ENCODE measurements at places on chromosomes 16 and 17.

- DNase-seq = no peak
These were observed 1171.5 kb upstream of the GOT2 start for GRCh38 chr16:59905606-59906005.

GRCh38 chr17:43526886-43527648 is 19.1 kb downstream of the ETV4 start:
- no peak for DNase-seq

DNA sequence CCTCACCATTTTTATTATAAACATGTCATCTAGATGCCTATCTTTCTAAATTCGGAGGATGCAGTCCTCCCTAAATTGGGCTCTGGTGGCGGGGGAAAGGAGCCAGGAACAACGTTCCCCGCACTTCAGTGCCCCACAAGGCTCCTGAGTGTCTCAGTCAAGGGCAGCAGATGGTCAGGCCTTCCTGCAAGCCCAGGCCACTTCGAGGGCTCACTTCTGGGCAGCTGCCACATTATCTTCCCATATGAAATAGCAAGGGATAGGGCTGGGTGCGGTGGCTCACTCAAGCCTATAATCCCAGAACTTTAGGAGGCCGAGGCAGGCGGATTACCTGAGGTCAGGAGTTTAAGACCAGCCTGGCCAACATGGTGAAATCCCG is 32.3 kb downstream of the FBXO31 start:
- no peak for DNase-seq

DNA sequence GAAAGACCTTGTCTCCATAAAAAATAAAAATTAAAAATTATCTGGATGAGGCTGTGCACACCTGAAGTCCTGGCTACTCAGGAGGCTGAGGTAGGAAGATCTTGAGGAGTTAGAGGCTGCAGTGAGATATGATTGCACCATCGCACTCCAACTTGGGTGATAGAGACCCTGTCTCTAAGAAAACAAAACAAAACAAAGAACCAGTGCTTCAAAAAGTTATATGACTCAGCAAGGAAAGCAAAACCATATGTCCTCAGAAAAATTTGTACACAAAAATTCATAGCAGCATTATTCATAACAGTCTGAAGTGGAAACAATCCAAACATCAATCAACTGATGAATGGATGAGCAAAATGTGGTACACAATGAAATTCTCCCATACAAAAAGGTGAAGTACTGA is 48.9 kb downstream of the SLFN5 start:
- no peak for DNase-seq

DNA sequence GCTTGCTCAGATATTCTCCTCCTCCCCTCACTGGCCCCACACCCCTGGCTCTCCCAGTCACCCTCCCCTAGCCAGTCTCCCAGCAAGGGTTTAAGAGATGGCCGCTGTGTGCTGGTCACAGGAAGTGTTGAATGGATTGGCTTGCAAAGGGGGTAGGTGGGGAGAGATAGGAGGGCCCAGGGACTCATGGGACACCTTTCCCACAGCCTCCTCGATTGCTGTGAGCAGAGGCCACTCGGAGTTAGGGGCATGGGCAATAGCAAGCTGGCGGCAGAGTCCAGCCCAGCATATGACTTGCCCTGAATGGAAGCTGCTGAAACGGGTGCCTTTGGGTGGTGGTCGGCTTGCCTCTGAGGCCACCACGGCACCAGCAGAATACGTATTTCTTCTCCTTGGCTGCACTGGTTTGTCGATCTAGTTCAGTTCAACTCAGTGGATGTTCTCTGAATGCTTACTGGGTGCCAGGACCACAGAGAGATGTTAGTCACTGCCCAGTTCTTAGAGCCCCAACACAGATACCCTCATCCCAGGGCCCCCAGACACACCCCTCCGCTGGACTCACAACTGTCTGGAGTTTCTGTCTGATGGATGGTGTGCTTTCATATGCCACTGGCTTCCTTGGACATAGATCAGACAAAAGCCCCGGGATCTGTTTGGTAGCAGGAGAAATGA is 6.0 kb downstream of the WFIKKN2 start:
- no peak for DNase-seq

DNA sequence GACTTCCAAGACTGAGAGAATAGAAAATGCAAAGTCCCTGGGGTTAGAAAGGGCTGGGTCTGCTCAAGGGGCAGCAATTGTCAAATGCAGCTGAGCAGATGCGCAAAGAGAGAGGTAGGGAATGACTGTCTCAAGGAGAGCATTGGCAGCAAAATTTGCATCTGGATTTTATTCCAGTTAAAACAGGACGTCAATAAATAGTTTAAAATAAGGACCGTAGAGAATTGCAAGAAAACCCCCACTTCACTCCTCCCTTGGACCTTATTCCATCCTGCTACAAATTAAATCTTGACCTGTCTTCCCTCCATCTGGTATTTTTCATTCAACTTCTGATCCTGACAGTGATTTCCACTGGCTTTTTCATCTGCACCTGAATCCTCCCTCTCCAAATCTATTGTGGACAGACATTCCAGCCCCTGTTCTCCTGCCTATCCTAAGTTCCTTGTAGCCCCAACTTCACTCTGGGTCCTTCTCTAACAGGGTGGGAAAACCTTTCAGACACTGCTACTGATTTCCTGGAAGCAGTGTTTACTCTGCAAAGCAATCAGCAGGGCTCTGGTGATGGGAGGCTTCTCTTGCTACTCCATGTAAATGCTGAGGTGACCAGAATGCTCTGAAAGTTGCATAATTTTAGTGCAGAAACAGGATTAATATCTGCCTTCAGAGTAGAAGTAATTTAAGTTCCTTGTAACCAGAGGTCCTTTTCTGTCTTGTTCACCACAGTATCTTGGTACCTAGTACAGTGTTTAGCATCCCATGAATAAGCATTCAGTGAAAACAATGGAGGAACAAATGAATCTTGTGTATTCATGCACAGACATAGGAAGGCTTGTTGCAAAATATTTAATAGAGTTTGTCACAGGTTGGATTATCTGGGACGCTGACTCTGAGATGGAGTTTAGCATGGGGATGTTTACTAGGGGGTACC is 79.2 kb downstream of the CDH11 start:
- DNase-seq = no peak

DNA sequence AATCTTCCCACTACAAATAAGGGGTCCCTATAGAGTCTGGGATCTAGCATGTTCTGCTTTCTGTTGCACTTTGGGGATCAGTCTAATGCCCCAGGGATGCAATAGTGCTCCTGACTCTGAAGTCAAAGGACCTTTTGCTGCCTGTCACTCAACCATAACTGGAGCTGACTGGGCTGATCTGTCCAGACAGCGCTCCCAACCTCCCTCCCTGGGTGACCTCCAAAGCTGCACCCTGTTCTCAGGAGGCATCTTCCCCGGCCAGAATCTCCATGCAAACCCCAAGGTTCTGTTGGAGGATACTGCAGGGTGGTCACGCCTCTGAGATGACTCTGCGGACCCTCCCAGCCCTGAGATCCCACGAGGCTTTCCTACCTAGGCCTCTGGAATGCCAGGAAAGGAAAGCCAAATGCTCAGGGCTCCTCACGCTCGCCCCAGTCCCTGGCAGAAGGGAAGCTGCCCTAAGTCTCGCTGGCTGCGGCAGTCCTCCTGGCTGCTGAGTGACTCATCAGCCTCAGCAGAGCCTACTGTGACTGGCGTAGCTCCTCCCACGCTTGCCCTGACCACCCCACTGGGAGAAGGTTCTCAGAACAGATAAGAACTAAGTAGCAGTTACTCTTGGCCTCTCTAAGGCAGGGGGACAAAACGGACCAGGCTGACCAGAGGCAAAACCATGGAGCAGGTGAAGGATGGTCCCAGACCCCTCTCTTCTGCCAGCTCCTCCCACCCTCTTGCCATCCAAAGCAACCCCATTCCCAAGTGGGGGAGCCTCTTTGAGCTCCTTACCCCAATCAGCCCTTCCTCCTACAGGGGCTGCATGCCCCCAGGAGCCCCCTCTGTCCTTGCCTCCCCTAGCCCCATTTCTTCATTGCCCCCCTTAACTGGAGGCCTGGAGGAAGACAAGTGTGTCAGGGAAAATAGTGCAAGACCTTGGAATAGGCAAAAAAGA is 124.1 kb upstream of the TNRC6C start:
- DNase-seq = no peak

GRCh38 chr16:69725480-69726312 is 664 bp downstream of the NQO1 start:
- DNase-seq = no peak

GRCh38 chr16:72621651-72622050 is 426.3 kb downstream of the ZFHX3 start:
- no peak for DNase-seq

- DNase-seq = no peak
These were observed 13.5 kb upstream of the FOXN1 start for GRCh38 chr17:28492352-28493310.

DNA sequence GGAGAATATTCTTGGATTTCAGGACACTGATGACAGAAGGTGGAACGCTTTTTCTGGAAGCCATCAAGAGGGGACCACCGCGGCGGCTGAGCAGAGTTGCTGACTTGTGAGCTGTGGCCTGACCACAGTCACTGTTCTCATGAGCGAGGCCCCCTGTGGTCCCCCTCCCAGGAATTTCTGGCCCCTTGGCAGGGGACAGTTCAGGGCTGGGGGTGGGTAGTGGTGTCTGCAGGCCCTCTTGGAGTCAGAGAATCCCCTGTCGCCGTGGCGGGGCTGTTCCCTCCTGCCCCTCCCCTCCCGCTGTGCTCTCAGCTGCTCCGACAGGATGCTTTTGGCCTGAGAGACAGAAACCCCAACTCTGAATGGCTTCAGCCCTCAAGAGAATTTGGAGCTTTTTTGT is 292.0 kb downstream of the SEC14L1 start:
- DNase-seq = no peak

- DNase-seq = no peak
These were observed 25.3 kb upstream of the ZNF469 start for GRCh38 chr16:88357317-88358022.

DNA sequence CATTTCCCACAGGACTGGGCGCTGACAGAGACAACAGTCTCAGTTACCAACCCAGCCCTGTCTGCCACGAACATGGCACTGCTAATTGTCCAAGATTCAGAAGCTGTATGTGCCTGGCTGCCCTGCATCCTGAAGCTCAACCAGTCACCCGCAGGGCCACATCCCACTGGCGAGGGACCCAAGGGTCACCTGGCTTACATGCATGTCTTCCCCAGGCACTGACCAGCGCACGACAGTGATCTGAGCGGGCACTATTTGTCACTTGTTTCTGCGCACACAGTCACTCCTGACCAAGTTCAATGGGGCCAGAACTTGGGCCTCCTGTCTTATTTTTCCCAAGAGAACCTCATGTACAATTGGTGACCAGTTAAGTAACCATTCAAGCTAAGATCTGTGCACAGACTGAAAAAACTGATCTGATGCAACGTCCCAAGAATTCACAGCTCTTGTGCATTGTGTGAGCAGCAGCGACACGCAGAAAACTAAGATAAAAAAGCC is 13.1 kb downstream of the USP7 start:
- DNase-seq = no peak

GRCh38 chr17:36777118-36777517 is 160.2 kb upstream of the LHX1 start:
- DNase-seq = no peak

DNA sequence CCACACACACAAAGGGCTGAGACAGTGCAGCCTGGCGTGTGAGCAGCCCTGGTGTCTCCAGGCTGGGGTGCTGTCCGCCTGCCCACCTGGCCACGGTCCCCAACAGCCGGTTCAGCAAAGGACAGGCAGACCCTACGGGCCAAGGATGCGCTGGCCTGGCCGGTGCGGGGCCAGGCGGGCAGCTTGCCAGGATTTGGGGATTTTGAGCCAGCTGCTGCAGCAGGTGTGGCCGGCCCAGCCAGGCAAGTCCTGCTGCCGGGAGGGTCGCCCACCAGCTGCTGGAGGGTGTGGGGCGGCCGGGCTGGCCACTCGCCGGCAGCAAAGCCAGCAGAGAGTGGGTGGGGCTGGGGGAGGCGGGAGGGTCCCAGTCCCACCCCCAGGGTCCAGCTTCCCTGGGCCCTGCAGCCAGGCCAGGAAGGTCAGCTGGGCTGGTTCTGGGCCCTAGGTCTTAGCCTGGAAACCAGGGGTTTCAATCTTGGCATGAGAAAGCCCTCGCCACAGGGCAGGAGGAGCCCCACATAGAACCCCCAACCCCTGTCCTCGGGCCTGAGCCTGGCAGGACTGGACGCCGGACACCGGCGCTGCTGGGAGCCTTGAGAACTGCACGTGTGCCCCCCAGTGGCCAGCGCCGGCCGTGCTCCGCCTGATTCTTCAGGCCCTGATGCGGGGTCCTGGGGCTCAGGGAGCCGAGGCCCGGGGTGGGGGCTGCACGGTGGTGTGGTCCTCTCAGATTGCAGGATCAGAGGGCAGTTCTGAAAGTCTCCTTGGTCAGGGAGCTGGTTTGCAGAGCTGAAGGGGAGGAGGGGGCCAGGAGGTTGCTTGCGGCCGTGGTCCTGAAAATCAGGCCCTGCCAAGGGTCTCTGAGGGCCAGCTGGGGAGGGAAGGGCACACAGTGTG is 17.6 kb upstream of the SSTR5 start:
- no peak for DNase-seq

GRCh38 chr16:27226976-27227705 is 23.8 kb downstream of the KDM8 start:
- DNase-seq = no peak

DNA sequence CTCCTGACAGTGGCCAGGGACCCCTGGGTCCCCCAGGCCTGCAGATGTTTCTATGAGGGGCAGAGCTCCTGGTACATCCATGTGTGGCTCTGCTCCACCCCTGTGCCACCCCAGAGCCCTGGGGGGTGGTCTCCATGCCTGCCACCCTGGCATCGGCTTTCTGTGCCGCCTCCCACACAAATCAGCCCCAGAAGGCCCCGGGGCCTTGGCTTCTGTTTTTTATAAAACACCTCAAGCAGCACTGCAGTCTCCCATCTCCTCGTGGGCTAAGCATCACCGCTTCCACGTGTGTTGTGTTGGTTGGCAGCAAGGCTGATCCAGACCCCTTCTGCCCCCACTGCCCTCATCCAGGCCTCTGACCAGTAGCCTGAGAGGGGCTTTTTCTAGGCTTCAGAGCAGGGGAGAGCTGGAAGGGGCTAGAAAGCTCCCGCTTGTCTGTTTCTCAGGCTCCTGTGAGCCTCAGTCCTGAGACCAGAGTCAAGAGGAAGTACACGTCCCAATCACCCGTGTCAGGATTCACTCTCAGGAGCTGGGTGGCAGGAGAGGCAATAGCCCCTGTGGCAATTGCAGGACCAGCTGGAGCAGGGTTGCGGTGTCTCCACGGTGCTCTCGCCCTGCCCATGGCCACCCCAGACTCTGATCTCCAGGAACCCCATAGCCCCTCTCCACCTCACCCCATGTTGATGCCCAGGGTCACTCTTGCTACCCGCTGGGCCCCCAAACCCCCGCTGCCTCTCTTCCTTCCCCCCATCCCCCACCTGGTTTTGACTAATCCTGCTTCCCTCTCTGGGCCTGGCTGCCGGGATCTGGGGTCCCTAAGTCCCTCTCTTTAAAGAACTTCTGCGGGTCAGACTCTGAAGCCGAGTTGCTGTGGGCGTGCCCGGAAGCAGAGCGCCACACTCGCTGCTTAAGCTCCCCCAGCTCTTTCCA is 25.1 kb downstream of the C1QTNF1 start:
- DNase-seq = no peak

All from NCI-H187 (cell line).